ENCODE measurements at places on chromosomes 5 and 9.

DNA sequence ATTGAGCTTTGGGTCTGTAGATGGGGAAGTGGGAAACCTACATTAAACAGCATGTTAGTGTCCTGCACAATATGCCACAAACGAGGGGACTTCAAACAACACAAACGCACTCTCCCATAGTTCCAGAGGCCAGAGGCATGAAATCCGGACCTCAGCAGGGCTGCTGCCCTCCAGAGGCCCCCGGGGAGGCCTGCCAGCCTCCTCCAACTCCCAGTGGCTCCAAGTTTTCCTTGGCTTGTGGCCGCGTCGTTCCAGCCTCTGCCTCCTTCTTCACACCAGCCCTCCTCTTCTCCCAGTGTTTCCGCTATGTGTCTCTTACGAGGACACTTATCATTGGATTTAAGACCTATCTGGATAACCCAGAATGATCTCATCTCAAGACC lies 13.3 kb upstream of the COL5A1 start:
- DNase-seq: no peak

DNA sequence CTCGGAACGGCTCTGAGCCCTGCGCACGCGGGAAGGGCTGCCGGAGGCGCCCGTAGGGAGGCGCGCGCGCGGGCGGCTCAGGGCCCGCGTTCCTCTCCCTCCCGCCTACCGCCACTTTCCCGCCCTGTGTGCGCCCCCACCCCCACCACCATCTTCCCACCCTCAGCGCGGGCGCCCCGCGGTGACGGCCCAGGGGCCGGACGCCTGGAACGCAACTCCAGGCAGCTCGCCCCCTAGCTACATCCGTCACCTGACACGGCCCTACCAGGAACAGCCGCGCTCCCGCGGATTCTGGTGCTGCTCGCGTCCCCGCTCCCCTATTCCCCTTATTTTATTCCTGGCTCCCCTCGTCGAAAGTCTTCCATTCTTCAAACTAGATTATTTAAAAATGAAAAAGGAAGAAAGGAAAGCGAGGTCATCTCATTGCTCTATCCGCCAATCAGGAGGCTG lies at the start of gene CDKN2B-AS1:
Gene CDKN2B-AS1, plus strand, starts transcription at position 236 of the 450 bp plus-strand sequence.
- no peak for DNase-seq

DNA sequence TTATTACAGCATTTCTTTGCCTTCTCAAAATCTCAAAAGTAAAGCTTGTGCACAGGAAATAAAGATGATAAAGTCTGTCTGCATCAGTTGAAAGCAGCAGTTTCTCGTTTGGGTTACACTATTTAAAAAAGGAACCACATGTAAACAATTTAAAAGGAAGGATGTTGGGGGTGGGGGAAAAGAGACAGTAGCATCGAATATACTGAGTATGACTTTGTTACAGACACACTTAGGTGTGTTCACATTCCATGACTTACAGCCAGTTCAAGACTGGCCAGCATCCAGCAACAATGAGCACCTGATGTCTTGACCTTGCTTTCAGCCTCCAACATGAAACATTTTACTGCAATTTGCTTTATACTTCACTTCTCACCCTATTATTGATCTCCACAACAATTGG lies 8.7 kb downstream of the GAPT start:
- no peak for DNase-seq

- DNase-seq: no peak
Measured at GRCh38 chr9:123883634-123884033, 46.3 kb downstream of the DENND1A start.

DNA sequence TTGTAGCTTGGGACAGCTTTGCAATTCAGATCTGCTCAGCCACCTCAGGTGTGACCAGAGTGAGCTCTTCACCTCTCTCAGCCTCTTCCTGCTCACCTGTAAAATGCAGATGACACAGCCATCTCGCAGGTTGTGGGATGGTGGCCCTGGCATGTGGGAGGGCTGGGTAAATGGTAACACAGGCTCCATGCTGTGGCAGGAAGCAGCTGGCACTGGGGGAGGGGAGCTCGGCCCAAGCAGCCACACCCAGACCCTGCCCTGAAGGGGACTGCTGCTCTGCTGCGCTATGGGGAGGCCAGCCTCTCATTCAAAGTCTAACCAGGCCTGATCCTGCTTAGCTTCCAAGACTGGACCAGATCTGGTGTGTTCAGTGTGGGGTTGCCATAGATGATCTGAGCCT lies 24.1 kb downstream of the PHF2 start:
- no peak for DNase-seq

DNA sequence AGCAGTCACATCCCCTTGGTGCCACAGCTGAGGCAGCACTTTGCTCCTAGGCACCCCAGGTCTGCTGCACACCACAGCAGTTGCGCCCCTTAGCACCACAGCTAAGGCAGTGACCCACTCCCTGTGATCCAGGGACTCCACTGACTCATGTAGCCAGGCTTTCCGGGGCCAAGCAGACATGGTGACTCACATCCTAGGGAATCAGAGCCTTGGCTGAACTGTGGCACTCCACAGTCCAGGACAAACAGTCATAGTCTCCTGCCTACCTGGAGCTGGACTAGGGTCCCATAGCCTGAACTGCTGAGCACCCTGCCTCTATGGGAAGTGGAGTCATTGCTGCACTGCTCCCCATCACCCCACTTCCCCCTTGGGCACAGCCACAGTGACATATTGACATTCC lies 338.7 kb downstream of the NPR3 start:
- DNase-seq: no peak

- no peak for DNase-seq
Measured at GRCh38 chr9:2181792-2182191, 166.6 kb downstream of the SMARCA2 start.

DNA sequence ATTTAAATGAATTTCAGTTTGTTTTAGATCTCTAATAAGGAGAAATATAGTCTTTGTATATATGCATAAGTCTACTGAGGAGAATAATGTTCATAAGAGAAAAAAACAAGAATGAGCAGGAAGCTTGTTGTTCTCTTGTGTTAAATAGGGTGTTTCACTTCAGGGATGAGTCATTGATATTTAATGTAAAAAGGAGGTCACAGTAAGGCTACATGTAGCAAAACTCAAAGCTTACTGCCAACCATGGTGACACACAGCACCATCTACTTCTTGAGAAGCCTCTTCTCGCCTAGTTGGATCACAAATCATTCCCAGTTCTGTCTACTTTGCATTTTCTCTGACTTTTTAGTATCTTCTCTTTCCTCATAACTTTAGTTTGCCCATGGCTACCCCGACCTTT lies 1466.0 kb upstream of the C9orf72 start:
- no peak for DNase-seq

DNA sequence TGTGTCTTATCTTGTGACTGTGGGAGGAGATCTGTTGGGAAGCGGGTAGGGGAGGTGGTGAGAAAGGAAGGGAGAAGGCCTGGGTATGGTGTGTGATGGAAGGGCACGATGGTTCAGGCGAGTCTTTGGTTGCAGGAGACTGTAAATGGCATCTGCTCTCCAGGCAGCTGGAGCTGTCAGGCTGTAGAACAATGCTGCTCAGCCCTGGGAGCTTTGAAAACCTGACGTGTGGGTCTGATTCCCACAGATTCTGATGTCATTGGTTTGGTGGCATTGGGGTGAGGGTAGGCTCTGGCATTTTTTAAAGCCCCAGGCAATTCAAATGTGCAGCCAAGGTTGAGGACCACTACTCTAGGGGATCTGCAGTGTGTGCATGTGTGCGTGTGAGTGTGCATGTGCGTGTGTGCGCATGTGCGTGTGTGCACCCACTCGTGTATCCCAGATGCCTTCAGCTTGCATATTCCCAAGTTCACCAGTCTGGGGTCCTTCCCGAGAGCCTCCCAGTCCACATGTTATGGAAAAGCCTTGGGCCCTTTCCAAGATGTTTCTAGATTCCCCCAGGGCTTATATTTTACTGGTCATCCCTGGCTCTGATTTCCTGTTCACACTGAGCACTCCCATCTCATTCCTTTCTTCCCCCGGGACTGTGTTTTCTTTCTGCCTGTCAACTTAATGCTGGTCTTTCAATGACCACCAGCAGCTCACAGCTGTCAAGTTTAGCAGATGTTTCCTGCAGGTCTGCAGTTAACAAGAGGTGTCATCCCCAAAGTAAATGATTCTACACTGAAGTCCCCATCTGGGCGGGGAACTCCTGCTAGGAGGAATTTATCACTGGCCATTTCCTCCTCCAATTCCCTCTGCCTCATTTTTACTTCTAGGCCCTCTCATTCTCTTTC lies 34.0 kb downstream of the BOD1 start:
- no peak for DNase-seq

DNA sequence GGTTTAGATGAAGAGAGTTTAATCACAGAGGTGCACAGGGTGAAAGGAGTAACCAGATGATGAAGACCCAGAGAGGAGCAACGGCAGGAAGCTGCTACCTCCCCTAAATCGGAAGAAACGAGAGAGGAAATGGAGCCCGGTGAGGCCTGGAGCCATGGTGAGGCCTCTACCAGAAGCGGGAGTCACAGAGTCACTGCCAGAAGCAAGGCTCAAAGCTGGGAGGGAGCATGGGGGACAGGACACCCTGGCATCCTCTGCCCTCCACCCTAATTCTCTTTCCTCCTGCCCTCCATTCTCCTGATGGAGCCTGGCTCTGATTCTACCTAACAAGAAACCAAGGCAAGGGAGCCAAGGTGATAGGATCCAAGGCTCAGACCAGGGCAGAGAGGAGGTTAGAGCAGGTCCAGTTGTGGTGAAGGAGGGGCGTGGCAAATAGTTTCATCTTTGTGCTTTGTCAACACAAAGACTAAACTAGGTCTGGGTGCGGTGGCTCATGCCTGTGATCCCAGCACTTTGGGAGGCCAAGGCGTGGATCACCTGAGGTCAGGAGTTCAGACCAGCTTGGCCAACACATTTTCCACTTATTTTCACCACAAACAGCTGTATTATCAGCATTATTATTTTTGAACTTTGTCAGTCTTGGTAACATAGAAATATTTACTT lies 134.4 kb upstream of the RAI14 start:
- no peak for DNase-seq

GRCh38 chr9:10774051-10774450 lies 161.2 kb upstream of the PTPRD start:
- DNase-seq: no peak

DNA sequence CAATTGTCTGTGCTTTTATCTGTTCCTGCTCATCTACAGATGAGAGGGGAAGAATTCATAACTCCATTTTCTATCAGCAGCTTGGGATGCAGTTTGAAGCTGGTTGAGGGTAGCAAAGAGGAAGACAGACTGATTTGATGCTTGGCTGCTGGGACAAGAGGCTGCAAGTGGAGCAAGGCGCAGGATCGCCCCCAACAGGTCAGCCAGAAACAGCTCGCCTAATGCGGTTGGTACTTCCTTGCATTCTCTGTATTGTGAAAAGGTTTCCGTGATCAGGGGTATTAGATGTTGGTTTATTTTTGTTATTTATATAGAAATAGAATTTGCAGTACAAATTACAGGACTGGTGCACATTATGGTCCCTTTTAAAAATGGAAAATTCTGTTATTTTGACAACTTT lies 40.6 kb downstream of the ZNF883 start:
- DNase-seq: no peak

GRCh38 chr9:135281791-135282737 lies 194.6 kb downstream of the OLFM1 start:
- no peak for DNase-seq

- no peak for DNase-seq
Measured at GRCh38 chr9:78239506-78239905, 3.6 kb downstream of the CEP78 start.

- no peak for DNase-seq
Measured at GRCh38 chr9:5560443-5561100, 50.2 kb downstream of the PDCD1LG2 start.

- no peak for DNase-seq
Measured at GRCh38 chr5:58341476-58341875, 118.4 kb downstream of the PLK2 start.

GRCh38 chr9:26706223-26706622 lies 186.4 kb downstream of the CAAP1 start:
- DNase-seq: no peak

GRCh38 chr5:33594006-33594405 lies 153.2 kb downstream of the TARS1 start:
- no peak for DNase-seq

- DNase-seq: no peak
Measured at GRCh38 chr9:129164246-129164930, 13.7 kb downstream of the IER5L start.

- no peak for DNase-seq
Measured at GRCh38 chr9:35605351-35606137, 482 bp downstream of the TESK1 start.

DNA sequence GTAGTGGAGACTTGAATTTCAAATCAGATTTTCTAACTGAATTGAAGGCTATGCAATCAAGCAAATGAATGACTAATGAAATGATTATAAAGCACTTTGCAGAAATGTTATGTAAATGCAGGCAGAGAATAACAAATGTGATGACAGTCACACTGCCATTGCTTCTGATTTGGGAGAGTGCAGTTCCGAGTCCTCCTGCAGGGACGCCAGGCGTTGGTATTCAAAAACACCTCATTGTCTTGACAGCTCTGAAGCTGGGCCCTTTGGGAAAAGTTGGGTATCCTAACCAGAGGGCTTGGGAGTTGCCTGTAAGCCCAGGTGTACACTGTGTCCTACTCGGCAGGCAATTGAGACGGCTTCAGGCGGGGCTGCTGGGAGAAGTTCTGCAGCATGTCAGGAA lies 57.9 kb downstream of the C5orf15 start:
- DNase-seq: no peak

- no peak for DNase-seq
Measured at GRCh38 chr5:120555345-120555744, 91.2 kb downstream of the PRR16 start.

GRCh38 chr5:36878392-36879082 lies 2.0 kb downstream of the NIPBL start:
- no peak for DNase-seq

GRCh38 chr5:31144364-31144763 lies 49.1 kb upstream of the CDH6 start:
- DNase-seq: no peak

DNA sequence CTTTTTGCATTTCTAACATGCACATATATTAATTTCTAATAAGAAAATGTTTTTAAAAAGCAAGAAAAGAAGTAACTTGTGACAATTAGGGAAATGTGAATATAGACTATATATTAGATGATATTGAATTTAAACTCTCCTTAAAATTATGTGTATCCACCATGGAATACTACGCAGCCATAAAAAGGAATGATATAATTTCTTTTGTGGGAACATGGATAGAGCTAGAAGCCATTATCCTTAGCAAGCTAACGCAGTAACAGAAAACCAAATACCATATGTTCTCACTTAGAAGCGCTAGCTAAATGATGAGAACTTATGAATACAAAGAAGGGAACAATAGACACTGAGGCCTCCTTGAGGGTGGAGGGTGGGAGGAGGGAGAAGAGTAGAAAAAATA lies 23.8 kb upstream of the AP3B1 start:
- DNase-seq: no peak
